ENCODE measurements at places on chromosomes 11 and 22.
A peak's percentile ranks its signal among the peaks of the same experiment; 100 is the strongest.

DNA sequence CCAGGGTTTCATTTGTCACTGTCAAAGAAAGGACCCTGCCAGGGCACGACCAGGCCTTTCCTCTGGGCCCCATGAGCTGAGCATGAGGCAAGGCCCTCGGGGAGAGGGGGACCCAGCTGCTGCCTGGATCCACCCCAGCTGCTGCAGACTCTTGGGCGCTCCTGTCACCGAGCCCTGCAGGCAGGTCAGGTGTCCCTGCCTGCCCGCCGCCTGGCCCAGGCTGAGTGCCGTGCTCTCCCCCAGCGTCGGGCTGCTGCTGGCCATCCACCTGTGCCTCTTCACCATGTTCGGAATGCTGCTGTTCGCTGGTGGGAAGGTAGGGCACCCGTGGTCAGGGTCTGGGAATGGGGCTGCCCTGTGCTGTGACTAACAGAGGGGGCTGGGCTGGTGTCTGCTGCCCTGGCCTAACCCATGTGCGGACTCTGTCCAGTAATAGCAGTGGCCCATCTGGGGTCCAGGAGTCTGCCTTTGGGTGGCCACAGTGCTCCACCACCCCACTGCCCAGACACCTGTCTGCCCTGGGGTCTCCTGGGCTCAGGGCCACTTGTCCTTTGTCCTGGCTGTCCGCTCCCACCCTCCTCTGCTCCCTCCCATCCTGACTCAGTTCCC is 15.0 kb downstream of the TPCN2 start:
- DNase-seq, result no peak

DNA sequence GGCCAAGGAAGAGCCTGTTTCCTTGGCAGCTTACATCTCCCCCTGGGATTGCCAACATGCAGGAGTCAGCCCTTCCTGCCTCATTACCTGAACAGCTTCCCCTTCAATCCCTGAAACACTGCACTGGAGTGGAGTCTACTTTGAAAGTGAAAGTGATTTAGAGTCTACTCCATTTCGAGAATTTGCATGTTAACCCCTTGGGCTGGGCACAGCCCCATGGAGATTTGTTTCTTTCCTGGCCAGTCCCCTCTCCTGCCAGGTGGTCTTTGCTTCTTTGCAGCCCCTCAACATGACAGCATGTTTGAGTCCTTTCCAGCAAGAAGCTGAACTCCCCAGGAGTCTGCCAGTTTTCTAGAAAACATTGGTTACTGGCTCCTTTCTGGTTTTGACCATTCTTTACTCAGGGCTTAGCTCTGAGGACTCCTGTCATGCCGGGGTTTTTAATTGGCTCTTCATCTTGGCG is 59.9 kb downstream of the TRAF6 start:
- DNase-seq, result peak; percentile 20

DNA sequence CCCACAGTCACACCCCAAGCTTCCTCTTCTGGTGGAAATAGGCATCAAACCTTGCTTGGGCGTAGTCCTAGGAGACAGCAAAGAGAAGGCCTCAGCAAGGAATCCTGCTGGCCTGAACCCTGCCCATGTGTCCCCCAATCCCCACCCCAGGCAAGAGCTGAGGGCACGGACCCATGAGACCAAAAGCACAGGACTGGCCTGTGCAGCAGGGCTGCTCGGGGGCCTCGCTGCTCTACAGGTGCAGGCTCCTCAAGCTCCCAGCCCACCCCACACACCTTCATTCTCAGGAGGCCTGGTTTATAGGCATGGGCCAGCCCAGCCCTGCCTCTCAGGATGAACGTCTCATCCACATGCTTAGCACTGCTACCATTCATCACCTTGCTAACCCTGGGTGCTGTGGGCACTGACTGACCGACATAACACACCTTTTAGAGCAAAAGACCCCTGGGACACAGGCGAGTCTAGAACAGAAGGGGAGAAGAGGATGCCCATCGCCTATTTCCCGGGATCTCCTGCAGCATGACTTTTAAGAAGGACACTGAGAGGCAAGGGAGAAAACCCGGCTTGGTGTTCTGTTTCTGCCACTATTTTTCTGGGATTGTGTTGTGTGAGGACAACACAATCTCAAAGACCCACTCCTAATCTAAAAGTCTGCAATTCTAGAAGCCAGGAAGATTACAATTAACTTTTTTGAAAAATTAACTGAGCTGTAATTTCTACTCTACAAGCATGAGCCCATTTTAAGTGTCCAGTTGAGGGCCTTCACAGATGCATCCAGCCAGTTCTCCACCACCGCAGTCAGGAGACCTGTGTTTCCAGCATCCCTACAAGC is 15.4 kb downstream of the TCIRG1 start:
- no peak for DNase-seq

- DNase-seq, result no peak
These were observed 35.6 kb downstream of the BMAL1 start for GRCh38 chr11:13313005-13313819.

GRCh38 chr11:92324890-92325289 is 100.3 kb downstream of the FAT3 start:
- no peak for DNase-seq

GRCh38 chr22:36253523-36254490 is 874 bp downstream of the APOL1 start:
- no peak for DNase-seq

All from GM12865 (cell line).